ENCODE measurements at places on chromosomes 6 and 20.

DNA sequence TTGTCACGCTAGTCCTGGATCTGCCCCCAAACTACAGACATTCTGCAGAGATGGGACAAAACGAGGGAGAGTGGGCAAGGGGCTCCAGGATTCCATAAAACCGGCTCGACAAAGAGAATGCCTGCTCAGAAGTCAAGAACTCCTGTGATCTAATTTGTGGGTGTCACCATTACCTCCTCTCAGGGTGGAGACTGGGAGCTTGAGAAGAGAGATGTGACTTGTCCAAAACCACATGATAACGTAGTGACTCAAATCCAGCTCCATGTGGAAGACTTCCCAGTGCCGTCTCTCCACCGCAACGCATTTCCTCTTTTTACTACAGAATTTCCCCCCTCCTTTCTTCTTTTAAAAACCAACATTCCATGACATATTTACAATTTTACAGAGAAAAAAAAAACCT is 44.3 kb downstream of the TRERF1 start:
- DNase-seq: no peak

DNA sequence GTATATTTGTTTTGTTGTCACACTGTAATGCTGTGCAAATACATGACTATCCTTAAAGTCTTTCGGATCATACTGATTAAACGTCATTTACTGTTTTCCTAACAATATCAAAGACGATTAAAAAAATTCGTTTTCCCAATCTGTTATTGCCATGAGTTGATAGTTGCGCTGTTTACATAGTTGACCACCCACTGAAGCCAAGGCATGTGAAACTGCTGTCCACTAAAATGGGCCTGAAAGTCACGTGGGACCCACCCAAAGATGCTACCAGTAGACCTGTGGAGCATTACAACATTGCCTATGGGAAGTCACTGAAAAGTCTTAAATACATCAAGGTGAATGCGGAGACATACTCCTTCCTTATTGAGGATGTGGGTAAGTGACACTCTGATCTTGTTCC is 28.1 kb downstream of the FNDC1 start:
- no peak for DNase-seq

DNA sequence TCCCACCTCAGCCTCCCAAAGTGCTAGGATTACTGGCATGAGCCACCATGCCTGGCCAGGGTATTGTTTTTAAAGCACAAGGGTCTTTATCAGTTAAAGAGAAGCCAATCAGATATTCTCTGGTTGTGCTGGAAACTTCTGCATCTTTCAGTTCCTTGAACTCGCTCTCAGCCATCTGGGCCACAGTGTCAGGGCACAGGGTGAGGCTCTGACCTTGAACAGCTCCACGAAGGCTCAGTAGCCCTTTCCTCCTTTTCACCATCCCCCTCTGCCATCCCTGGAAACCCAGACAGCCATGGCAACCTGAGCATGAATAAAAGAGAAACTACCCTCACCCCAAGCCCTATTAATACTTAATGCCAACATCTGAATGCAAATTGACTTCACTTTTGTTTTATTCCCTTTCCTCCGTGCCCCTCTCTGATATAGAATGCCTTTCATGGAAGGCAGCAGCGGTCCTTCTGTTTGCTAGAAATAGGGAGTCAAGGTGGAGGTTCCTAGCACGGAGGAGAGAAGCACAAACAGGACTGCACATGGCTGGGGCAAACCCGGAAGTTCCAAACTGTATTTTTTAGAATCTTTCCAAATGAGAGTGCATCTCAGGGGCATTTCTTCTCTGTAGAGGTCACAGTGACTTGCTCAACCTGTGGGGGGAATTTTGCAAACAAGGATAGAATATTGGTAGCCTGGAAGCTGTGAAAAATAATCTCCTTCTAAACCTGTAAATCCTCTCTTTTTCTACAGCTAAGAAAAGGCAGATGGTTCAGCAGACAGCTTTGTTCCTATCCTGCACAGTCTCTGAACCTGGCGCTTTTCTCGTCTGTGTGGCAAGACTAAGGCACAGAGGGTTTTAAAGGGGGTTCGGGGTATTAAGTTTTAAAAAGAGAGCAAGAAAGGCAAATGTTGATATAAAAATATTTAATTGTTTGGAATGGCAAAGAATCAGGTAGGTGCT is 176.4 kb upstream of the RREB1 start:
- DNase-seq: peak; percentile 35

GRCh38 chr20:51379601-51380341 is 162.7 kb downstream of the NFATC2 start:
- no peak for DNase-seq

DNA sequence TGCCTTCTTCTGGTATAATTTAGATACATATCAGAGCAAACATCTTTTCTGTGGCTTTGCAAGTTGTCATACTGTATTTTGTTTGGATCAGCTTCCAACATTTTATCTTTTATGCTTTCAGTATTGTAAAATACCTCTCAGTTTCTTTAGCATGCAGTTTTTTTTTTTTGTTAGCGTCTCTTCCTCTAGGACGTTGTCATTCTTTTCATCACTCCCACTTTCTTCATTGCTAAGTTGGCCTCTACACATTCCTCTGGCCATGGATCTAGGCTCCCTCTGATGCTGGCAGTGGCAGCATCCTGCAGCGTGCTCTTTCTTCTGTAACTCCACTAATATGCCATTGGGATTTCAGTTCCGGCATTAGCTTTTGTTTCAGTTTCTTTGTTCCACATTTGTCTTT is 21.7 kb downstream of the RPRD1B start:
- no peak for DNase-seq

DNA sequence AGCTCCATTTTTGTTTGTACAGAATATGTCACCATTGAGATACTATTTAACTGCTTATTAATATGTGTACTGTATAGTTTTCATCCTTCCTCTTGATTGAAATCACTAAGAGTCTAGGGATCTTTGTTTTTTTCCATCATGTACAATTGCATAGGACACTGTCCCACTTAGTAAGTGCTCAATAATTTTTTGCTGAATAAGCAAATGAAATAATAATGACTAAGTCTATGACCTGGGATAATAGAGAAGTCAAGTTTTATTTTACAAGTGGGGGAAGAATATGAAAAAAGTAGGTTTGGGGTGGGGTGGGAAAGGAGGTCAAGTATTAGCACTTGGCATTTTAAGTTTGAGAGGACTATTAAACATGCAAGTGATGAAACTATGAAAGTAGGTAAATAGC is 4.5 kb upstream of the EYS start:
- DNase-seq: no peak

- DNase-seq: no peak
Measured at GRCh38 chr20:1689721-1690120, 32.1 kb upstream of the SIRPG start.

DNA sequence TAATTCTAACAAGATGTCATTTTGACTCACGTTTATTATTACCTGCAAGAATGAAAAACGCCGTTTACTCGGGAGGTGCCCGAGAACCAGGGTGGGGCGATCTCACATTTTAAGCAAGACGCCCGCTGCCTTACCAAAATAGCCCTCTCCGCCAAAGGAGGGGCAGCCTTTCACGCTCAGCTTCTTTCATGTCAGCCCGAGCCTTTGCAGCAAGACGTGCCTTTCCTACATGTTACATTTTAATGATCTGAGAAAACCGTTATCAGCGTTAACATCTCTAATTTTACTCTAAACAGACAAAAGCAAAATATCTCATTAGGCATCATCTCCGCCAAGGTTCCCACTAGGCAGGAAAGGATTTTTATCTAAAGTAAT is 2.0 kb downstream of the BACH2 start:
- no peak for DNase-seq

GRCh38 chr20:21340991-21341697 is 38.0 kb downstream of the XRN2 start:
- no peak for DNase-seq

DNA sequence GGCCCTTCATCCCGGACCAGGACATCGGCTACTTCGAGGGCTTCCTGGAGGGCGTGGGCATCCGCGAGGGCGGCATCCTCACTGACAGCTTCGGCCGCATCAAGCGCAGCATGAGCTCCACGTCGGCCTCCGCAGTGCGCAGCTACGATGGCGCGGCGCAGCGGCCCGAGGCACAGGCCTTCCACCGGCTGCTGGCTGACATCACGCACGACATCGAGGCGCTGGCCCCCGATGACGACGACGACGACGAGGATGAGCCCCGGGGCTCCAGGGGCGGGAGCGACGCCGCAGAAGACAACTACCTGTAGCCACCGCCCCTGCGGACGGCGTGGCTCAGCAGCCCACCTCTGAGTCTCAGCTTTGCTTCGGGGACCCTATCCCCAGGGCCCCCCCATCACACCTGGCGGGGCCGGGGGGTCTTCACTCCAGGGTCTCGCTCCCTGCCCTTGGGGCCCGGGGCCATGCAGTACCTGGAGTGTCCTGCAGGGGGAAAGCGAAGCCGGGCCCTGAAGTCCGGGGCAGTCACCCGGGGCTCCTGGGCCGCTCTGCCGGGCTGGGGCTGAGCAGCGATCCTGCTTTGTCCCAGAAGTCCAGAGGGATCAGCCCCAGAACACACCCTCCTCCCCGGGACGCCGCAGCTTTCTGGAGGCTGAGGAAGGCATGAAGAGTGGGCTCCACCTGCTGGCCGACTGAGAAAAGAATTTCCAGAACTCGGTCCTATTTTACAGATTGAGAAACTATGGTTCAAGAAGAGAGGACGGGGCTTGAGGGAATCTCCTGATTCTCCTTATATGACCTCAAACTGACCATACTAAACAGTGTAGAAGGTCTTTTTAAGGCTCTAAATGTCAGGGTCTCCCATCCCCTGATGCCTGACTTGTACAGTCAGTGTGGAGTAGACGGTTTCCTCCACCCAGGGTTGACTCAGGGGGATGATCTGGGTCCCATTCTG is 20.8 kb upstream of the HCK start:
- DNase-seq: no peak

GRCh38 chr6:78505178-78505577 is 362.2 kb upstream of the IRAK1BP1 start:
- no peak for DNase-seq
